HAP-1 (cell line): ENCODE measurements at places on chromosomes 2 and 18.

DNA sequence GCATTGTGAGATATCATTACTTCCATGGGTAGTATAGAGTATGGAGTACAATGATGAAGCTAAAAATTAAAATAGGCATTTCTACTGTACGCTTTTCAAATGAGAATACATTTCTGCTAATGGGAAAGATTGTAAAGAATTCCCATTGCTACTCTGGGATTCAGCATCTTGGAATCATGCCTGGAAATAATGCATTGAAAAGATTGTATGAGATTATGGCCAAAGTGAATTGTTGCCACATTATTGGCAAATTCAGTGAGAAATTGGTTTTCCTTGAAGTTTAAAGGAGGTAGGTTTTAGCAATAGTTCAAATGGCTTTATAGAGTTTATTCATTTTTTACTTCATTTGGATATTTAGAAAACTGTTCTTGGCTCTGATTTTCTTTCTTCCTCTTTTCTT is 157.9 kb downstream of the GULP1 start:
- DNase-seq: no peak

DNA sequence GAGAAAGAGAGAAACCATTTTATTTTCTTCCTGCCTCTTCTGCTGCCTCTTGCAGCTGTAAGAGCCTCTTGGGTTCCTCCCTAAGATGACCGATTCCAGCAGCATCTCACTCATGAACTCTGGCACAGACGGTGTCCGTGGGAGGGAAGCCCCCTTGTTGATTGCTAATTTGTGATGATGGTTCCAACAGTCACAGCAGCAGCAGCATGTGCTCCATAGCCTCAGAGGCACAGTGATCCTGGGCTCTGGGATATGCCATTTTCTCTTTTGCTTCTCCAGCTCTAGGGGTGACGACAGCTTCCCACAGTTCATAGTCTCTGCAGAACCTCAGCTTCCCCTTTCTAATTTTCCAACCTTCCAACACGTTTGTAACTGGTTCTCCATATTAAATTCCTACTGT is 324.2 kb upstream of the HS6ST1 start:
- DNase-seq: no peak

DNA sequence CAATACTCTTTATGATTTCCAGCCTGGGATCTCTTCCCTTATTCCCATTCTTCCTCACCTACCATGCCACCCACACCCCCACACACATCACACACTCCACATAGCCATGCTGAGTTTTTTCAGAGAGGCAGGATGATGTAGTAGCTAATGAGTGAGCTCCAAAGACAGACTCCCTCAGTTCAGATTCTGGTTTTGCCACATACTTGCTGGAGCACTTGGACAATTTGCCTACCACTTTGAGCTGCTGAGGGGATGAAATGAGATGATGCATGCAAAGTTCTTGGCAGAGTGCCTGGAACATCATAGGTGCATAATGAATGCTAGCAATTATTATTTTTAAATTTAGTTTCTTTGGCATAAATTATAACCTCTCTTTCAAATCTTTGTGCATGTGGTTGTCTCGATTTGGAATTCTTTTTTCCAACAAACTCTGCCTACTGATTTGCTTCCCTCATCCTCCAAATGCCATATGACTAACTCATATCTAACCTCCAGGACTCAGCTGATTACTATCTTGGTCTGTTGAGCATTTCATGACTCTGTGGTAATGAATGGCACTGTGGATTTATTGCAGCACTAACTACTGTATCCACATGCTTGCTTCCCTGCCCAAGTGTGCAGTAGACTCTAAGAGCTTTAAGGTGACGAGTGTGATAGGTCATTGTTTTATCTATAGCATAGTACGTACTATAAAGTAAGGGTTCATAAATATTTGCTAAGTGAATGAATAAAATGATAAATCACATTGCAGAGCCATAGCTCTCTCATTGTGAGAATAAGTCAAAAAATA is 99.1 kb downstream of the TACR1 start:
- no peak for DNase-seq

DNA sequence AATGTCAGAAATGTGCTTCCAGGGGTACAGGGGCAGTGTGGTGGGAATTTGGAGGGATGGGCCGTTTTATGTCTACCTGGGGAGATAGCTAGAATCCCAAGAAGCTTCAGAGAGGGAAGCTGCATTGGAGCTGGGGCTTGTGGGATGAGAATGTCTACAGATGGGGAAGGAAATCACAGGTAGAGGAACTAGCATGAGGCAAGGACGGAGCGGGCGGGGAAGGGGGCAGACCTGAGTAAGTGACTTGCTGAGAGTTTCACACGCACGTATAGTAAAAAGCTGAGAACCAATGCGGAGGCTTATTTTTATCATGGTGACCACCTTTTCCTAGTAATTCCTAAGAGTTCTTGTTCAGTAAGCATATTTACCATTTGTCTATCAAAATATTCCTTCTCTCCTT is 6.3 kb downstream of the C2orf80 start:
- DNase-seq: no peak

DNA sequence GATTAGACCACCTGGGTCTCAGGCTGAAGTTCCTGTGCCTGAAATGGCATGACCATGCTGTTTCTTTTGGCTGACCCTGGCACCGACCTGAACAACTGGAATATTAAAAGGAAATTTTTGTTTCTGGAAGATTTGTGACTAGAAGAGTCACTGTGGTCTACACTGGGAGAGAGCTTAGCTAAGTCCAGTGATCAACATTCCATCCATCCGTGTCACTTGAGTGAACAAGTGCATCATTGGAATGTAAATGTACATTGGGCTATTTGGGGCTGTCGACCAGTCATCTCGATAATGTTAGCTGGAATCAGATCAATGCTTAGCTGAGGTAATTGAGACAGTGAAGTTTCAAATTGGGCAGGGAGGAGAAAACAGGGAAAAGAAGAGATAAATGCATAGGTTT is 95.4 kb upstream of the CCDC85A start:
- no peak for DNase-seq

DNA sequence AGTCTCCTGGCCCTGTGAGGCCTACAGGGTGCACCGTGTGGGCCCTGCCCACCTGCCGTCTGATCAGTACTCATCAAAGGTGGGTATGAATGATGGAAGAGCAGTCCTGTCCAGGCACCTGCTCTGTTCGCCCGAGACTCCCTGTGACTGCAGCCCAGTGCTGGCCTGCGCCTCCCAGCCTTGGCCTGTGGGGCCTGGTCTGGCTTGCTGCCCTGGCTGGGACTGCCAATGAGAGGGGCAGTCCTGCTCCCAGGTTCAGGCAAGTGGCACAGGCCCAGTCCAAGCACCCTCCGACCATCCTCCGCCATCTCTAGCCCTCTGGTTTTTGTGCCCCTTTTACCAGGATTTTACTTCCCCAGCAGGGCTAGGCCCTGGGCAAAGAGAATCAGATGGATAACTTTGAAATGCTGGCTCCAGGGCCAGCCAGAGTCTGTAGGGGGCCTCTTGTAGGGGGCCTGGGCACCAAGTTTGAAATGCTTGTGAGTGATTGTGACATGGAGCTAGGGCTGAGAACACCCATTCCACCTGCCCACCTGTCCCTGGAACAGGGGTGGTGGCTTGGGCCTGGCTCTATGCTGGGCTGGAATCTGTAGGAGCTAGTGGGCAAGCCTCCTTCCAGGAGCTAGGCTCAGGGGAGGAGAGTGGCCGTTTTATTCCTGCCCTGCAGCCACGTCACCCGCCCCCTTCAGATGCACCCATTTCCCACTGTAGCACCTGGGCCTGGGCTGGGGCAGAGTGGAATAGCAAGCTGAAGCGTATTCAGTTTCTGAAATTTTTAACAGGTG is 8.7 kb upstream of the HS6ST1 start:
- DNase-seq: no peak

DNA sequence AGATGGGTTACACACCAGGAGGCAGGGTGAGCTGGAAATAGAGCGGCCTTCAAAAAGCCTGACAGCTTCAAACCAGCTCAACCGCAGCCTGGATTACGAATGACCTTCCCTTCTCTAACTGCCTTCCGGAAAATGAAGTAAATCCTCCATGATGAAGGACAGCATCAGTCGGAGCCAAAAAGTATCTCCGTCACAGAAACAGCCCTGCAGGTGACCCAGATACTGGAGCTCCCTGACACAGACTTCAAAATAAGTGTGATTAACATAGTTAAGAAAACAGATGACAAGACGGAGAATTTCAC is 10.3 kb upstream of the CIB4 start:
- no peak for DNase-seq

DNA sequence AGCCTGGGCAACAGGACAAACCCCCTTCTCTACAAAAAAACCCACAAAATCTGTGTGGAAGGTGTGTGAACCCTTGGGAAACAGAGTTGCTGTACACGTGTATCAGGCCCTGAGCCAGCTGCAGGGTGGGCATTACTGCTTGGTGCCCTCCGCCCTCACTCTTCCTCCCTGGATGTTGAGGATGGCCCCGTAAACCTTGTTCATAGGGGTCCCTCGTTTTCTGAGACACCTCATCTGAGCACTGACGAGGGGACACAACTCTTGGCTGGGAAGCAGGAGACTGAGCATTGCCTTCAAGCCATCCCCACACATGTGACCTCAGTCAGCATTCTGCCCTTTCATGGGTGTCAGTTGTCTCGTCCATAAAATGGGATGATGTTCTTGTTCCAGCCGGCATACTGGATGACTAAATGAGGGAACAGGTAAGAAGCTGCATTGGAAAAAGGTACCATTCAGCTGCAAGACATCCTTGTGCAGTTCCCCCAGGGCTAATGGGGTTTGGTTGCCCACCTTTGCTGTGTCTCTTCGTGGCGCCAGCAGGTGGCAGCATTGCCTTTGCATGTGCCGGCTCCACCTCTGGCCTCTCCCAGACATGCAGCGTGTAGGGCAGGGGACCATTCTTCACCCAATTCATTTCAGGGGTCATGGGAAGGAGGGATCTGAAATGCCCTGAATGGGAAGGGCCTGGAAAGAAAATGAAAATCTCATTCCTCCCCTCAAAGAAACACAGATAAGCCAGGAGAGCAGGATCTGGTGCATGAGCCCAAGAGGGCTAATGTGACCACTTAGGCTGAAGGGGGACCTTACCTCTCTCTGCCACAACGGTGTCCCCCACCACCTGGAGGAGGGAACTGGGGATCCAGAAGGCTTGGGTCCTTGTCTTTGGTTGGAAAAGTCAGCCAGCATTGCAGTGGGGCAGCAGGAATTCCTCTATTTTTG is 36.4 kb upstream of the HAAO start:
- peak; percentile 90 for DNase-seq

DNA sequence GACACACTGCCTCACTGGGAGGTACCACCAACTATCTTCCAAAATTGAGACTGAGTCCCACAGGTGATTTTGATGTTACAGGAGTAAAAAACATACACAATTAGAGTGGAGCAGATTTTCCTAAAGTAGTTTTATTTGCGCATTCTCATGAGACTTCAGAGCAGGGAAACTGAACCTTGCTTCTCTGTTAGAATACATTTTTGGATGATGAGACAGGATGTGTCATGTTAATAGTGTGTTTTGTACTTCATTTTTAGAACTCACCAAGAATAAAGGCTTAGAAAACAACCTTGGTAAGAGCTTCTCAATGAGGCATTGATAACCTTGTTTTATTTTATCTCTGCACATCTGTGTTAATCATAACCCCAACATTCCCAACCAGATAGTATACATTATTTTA is 310.2 kb upstream of the GALNT5 start:
- no peak for DNase-seq

- no peak for DNase-seq
Observed at GRCh38 chr2:235940330-235940729, 227.9 kb downstream of the GBX2 start.

DNA sequence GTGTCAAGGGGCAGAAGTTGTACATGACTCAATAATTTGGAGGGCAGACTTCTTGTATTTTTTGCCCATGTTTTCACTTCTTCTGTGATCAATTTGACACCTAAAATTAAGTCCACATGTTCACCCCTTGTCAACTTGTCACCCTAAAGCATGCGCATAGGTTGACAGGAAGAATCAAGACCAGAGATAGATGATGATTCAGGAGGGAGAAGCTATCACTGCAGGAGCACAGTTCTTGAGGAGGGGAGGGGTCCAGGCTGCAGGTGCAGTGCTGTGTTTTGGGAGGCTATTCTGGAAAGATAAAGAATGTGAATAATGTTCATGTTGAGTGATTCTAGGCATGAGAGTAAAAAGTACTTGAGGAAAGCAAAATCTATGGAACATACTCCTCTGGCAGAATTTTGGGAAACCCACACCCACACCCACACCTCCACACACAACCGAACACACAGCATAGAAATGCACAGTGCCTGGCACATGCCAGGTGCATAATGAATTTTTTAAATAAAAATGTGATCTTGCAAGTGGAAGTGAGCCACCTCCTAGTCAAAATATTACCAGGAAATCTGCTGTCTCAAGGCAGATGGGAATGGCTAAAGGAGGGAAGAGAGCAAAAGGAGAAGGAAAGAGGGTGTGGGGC is 249.2 kb upstream of the MEX3C start:
- DNase-seq: no peak

GRCh38 chr2:216692636-216693413 is 2.5 kb downstream of the IGFBP5 start:
- DNase-seq: peak; percentile 97

GRCh38 chr2:217789003-217789735 is 213.6 kb downstream of the TNS1 start:
- DNase-seq: peak; percentile 88

DNA sequence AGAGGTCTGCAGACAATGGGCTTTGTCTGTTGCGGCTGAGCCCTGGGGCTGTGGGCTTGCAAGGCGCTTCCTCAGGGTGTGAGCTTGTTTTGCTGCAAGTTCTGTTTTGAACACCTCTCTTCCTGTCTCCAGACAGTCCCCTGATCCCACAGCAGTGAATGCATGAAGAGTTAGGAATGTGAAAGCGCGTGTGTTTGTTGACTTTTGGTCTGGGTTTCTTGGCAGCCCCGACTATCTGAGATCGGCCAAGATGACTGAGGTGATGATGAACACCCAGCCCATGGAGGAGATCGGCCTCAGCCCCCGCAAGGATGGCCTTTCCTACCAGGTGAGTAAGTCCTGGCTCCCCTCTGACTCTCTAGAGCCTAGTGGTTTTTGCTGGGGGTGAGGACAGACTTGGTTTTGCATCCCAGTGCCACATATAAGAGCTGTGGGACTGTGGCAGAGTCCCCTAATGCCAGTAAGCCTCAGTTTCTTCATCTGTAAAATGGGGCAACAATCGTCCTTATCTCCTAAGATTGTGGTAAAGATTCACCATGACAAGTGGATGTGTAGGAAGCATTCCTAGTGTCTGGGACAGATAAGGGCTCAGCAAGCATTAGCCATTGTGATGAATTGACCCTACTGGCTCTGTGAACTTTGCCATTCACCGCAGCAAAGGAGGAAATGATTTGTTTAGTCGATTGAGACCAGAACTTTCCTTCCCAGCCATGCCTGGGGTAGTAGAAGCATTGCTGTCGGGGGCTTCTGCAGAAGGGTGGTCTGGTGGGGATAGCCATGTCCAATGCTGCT is 3.0 kb downstream of the LBH start:
- DNase-seq: peak; percentile 78

DNA sequence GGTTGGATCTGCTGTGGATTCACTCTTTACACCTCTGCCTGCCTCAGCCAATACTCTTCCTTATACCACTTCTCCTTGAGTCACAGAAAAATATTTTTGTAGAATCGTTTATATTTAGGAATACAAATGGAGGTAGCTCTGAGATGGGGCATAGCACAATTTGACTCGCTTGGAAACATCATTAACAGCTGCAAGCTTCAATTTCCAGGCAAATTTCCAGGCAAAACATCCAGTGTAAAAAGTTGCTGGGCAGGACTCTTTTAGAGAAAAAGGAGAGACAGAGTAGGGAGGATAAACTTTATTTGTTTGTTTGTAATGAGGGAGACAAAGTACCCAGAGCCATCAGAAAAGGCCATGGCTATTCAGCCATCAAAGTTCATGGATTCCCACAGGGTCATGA is 74.4 kb upstream of the SOX11 start:
- DNase-seq: no peak
